ENCODE measurements at places on chromosomes 11 and 22. TPM values are rescaled to one million over a fixed set of nuclear protein-coding genes. Genes with fewer than 3 reads are reported as not detected.

GRCh38 chr11:125114518-125114917, 3.1 kb upstream of the TMEM218 start:
- DNase-seq, result peak; percentile 5

DNA sequence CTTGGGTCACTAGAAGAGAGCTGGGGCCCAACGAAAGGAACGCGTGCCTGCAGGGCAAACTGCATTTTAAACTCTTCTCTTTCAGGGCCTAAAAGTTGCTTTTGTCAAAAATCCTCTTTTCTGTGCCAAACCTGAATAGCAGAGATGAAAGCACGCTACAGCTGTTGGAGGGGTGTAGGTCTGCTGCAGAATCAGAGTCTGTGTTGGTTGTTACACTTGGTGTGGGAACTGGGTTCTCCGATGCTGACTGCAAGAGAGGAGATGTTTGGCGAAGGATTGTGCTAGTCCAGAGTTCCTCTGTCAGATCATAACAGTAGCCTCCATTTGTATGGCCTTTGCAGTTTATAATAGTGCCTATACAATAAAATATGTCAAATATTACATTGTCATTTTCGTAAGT, 41.8 kb downstream of the BARX2 start:
- DNase-seq, result no peak

GRCh38 chr11:73950869-73951710, at the start of gene DNAJB13:
Gene DNAJB13 (plus strand): TSS chr11:73951026. CDS start chr11:73951070, 44 bp downstream.
- DNase-seq, result peak; percentile 45

DNA sequence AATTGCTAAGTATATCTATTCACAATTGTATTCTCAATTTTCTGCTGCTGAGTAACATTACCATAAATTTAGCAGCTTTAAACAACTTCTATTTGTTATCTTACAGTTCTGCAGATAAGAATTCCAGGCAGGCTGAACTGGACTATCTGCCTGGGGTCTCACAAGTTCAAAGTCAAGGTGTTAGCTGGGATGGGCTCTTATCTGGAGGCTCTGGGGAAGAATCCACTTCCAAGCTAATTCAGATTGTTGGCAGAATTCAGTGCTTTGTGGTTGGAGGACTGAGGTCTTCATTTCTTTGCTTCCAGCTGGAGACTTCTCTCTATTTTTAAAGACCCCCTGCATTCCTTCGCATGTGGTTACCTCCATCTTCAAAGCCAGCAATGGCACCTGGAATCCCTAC, 329.9 kb upstream of the ISX start:
- DNase-seq, result no peak

DNA sequence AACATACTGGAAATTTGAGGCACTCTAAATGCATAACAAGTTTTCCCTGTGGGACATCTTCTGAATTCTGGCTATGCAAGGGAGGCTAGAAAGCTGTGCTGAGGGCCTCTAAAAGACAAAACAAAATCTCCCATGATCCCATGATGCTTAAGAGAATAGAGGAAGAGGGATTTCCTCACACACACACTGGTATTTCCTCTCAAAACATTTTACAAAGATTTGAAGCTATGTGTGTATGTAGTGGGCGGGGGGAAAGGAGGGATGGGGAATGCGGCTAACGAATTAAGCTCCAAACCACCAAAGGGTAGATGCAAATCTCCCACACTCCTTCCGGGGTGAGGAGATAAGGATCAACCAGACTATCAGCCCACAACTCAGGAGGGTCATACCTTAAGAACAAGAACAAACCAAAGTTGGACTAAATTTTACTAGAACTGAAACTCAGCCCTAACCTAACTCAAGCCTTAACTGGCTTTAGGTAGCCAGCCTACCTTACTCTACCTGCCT, 6.0 kb downstream of the OR2AT4 start:
- DNase-seq, result no peak

PATE4 gene
- not detected for total RNA-seq

PKDREJ gene
- total RNA-seq, result not detected
